ENCODE measurements at places on chromosomes 5 and 9.

DNA sequence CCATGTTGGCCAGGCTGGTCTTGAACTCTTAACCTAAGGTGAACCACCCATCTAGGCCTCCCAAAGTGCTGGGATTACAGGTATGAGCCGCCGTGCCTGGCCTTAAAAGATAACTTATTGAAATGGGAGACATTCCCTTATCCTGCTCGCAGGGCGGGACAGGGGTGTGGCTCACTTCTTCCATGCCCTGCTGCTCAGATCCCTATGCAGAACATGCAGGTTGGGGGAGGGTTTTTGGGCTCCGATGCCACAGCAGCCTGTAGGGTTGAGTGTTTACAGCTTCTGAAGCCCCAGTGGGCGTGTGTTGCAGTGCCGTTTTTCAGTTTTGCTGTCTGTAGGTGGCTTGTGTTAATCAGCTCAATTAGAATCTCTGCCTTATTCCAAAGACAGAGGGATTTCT, 108.0 kb upstream of the BRINP1 start:
- no peak for DNase-seq

- no peak for DNase-seq
These were observed 487.1 kb upstream of the PIK3R1 start for GRCh38 chr5:67728326-67728890.

GRCh38 chr5:72848474-72849428, 32.3 kb downstream of the TNPO1 start:
- DNase-seq, result peak; percentile 46

GRCh38 chr9:126367616-126368015, 41.0 kb downstream of the MVB12B start:
- no peak for DNase-seq

GRCh38 chr5:162654661-162655405, 587.3 kb downstream of the GABRG2 start:
- DNase-seq, result no peak

DNA sequence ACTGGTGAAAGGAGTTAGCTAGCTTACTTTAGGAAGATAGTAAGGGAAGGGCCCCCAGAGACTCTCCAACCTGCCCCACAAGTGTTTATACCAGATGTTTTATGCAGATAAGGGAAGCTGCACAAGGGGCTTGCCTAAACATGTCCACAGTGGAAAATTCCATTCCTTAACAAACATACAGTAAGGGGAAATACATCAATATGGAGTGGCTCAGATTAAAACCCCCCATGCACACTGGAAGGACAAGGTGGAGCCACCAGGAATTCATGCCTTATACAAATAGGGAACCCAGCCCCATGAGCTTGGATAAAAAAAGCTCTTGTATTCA, 106.3 kb upstream of the GPBP1 start:
- no peak for DNase-seq

- DNase-seq, result peak; percentile 15
These were observed 445.4 kb downstream of the ZNF608 start for GRCh38 chr5:124300815-124301621.

DNA sequence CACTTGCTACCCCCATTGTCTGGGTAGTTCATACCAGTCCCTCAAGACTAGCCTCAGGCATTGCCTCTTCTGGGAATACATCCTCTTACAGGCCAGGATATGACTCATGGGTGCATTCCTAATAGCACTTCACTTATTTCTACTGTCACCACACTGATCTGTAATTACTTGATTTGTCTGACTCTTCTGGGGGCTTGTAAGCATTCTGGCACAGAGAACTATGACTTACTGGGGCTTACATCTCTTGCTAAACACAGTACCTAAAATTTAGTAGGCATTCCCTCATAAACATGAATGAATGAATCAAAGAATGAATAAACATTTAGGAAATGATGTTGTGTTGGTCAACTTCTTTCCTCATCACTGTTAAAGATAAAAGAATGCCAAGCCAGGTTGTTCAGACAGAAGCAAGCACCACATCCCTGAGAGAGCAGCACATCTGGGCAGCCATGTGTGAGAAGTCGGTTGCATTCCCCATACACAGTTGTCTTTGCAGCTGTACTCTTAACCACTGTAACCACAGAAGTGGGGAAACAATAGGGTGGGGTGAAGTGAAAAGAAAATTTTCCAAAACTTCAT, 27.6 kb downstream of the IL7R start:
- no peak for DNase-seq

DNA sequence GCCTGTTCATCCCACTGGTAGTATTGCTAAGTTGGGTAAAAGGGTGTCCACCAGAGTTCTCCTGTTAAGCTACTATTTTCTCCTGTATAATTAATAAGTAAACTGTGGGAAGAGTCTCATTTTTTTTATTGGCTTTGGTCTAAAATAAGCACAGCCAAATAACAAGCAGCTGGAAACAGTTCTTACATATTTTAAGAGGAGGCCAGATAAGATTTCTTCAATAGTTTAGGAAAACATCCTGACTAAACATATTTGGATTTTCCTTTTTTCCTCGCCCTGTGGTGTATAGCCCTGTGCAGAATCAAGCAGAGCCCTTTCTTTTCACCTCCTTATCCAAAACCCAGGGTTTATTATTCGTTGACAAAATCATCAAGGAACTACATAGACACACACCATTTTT, 122.2 kb upstream of the ZNF608 start:
- no peak for DNase-seq

DNA sequence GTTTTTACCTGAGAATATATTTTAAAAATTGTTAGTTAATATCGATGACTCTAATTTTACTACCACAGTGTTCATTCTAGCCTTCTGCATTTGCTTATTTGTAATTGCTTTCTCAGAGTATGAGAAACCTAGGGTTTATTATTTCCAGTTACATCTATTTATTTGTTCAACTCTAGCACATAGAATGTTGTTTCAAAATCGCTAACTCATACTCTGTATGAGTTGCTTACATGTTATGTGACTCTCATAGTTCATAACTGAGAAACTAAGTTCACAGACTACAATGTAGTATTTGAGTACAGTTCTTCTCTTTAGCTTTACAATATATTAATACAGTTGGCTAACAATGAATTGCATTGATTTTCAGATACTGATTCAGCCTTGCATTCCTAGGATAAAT, 103.2 kb downstream of the MACROH2A1 start:
- DNase-seq, result no peak

DNA sequence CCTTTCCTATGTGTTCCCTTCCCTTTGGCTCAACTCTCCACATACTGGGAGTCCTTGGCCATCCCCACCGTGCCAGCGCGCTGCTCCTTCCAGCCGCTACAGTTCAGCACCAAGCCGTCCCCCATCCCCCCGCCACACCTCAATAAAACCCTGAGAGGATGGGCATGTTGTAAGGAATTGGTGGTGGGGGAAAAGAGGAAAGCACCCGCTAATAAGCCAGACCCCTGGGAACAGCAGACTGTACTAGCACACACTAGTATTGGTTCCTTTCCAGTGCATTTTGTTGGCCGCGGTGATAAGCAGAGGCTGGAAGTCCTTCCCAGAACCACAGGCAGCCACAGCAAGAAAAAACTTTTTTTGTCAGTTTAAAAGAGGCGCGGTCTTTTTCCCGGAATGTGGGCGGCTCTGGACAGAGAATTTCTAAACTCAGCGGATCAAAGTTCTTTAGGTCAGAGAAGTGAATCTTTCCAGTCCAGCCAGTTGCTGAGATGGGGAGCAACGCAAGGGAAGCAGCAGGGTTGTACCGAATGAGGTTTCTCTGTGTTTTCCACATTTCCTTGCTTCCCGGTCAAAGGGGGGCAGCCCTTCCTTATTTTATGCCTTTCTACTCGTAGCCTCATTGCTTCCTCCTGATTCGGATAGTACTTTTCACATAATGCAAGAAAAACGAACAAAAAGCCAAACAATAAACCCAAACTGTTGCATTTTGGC, 2.1 kb downstream of the CHSY3 start:
- DNase-seq, result peak; percentile 81
